ENCODE measurements at places on chromosomes 7 and 10.

DNA sequence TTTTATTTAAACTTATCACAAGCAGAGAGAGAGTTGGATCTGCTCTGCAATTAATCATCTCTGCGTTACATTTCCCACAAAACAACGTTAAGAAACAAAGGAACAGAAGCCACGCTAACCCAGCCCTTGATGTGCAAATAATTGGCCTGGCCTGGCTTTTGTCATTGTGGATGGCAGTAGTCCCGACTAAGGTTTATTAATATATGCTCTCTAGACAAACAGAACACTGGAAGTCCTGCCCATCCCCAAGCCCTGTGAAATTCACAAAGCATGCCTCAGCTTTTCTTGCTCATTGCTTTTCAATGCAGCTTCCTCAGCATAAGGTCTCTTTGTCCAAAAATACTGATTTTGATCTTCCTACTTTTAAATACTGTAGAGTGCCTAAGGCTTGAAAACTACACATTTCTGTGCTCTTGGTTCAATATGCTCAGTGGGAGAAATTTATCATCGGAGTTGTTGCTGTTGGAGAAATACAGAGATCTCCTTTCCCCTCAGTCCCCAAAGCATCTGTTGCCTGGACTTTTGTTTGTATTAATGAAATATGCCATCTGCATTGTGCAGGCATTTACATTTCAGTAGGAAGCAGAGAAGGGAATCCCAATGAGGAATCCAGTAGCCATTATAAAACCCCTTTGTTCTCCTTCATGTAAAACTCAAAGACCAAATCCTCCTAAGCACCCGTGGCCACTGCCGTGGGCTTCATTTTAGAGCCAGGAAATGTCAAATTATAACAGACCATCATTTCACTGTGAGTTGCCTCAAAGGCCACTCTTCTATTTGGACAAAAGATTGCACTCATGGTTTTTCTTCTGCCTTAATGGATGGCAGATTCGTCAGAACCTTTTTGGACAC is 61.1 kb downstream of the SORCS1 start:
- no peak for DNase-seq

GRCh38 chr10:125095776-125096175 is 64.6 kb downstream of the CTBP2 start:
- no peak for DNase-seq

GRCh38 chr7:4749798-4750197 is 25.6 kb upstream of the AP5Z1 start:
- DNase-seq, result no peak

- no peak for DNase-seq
These were observed 598.3 kb upstream of the GHITM start for GRCh38 chr10:83541046-83541445.

DNA sequence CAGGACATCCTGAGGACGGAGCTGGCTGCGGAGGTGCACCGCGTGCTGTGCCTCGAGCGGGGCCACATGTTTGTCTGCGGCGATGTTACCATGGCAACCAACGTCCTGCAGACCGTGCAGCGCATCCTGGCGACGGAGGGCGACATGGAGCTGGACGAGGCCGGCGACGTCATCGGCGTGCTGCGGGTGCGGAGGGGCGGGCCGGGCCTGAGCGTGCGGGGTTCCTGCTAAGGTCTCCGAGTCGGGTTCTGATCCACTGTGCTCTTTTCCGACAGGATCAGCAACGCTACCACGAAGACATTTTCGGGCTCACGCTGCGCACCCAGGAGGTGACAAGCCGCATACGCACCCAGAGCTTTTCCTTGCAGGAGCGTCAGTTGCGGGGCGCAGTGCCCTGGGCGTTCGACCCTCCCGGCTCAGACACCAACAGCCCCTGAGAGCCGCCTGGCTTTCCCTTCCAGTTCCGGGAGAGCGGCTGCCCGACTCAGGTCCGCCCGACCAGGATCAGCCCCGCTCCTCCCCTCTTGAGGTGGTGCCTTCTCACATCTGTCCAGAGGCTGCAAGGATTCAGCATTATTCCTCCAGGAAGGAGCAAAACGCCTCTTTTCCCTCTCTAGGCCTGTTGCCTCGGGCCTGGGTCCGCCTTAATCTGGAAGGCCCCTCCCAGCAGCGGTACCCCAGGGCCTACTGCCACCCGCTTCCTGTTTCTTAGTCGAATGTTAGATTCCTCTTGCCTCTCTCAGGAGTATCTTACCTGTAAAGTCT is 10.4 kb downstream of the ATG9B start:
- peak; percentile 15 for DNase-seq
